ENCODE measurements at places on chromosomes 2 and 18.

GRCh38 chr2:43193652-43194120, 32.7 kb downstream of the ZFP36L2 start:
- no peak for DNase-seq

- no peak for DNase-seq
Measured at GRCh38 chr2:226137201-226137811, 662.3 kb downstream of the IRS1 start.

- DNase-seq: no peak
Measured at GRCh38 chr2:161418275-161418714, 2.2 kb downstream of the TBR1 start.

- no peak for DNase-seq
Measured at GRCh38 chr2:162072976-162073887, 783 bp downstream of the DPP4 start.

Data from CMK (cell line).